ENCODE measurements at places on chromosomes 13 and 19.

DNA sequence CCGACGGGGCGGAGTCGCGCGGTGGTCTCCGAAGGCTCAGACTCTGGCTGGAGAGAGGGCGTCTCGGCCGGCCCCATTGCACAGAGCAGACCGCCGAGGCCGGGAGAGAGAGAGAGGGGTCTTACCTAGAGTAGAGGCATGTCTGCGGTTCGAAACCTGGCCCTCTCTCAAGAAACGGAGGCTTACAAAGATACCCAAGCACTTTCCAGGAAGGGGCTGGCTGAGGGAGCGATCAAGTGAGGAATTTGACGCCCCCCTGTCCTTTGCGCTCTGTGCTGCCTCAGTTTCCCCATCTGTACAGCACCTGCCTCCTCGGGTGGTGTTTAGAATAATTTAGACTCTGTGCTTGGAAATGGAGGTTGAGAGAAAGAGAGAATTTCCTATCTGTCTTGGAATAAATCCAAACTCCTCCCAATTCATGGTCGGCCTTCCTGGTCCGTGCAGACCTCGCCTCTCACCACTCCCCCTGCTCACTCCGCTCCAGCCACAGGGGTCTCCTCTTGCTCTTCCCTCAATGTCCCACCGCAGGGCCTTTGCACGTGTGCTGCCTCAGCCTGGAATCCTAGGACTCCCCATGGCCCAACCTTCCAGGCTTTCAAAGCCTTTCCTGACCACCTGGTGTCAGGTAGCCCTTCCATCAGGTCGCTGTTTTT, 658 bp upstream of the ISOC2 start:
- DNase-seq, result peak; percentile 48

DNA sequence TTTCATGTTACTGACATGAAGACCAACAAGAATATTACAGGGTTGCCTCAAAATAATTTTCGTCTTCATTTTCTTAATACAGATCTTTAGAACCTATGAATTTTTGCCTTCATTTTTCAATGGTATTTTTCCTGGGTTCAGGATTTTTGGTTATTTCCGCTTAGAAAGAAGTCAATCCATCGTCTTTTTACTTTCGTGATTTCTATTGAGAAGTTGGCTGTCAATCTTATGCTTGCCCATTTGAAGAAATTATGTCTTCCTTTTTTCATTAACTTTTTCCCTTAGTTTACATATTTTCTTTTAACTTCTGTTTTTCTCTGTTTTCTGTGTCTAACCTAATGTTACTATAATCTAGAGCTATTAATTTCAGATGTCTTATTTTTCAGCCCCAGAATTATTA, 868.9 kb upstream of the SLC10A2 start:
- DNase-seq, result no peak

GRCh38 chr19:12159773-12160414, 3.0 kb upstream of the ZNF136 start:
- DNase-seq, result no peak

GRCh38 chr19:14496029-14496833, at the start of gene GIPC1:
TSS of gene GIPC1 (minus strand) at chr19:14496127. CDS start at chr19:14482976, 13,151 bp downstream.
- peak; percentile 98 for DNase-seq

GRCh38 chr19:23439623-23440022, 44.4 kb upstream of the ZNF91 start:
- peak; percentile 7 for DNase-seq

DNA sequence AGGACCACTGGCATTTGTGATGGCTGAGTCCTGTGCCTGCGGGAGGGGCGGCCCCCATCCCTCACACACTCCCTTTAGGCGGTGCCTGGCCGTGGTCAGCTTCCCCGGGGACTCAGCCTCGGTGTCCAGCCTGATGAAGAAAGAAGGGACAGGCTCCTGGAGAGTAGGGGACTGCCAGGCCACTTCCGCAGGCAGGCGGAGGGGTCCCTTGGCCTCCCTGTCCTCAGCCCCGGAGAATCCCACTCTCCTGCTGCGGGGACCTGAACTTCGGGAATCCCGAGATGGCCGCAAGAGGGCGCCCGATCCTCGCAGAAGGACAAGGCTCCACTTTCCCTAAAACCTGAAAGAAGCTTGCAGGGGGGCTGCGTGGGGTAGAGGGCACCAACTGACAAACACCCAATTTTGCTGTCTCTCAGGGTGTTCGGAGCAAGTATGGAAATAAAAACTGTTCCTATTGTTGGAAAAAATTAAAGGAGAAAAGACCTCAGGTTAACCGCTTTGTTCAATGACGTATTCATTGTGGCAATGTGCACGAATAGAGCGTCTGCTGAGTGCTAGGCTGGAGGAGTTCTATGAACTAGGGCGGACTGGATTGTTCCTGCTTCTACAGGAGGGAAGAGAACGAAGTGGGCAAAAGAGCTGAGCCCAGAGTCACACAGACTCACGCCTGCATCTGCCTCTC, 297.3 kb downstream of the ZNF536 start:
- DNase-seq, result peak; percentile 34

- no peak for DNase-seq
Observed at GRCh38 chr13:46071590-46072249, 19.2 kb upstream of the ZC3H13 start.

GRCh38 chr13:79483086-79483706, 2.2 kb downstream of the NDFIP2 start:
- peak; percentile 32 for DNase-seq

DNA sequence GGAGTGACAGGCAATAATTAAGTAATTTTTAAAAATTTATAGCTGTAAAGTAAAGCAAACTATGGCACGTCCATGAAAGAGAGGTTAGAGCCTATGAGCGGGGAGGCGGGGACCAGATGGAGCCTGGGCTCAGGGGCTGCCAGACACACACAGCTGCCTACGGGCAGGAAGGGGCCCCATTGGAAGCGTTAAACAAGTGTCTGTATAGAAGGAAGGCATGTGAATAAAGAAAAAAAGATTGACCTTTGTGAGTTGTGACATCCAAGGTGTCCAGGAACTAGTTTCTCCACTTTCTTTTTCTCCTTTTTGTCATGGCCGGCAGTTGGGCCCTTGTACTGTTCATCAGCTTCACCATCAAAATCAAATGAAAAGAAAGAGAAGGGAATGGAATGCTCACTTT, 56.8 kb downstream of the LRCH1 start:
- no peak for DNase-seq

Measured in fibroblast of mammary gland (primary cell).